Stimulated activated effector memory CD8-positive, alpha-beta T cell treated with anti-CD3 and anti-CD28 coated beads, Interleukin-12 subunit alpha, Interleukin-12 subunit beta, amount 100 ng/mL, for 72 hours (primary cell): ENCODE measurements at places on chromosomes 1 and 21.

- no peak for DNase-seq
Observed at GRCh38 chr1:23282957-23283356, 61.1 kb downstream of the HNRNPR start.

DNA sequence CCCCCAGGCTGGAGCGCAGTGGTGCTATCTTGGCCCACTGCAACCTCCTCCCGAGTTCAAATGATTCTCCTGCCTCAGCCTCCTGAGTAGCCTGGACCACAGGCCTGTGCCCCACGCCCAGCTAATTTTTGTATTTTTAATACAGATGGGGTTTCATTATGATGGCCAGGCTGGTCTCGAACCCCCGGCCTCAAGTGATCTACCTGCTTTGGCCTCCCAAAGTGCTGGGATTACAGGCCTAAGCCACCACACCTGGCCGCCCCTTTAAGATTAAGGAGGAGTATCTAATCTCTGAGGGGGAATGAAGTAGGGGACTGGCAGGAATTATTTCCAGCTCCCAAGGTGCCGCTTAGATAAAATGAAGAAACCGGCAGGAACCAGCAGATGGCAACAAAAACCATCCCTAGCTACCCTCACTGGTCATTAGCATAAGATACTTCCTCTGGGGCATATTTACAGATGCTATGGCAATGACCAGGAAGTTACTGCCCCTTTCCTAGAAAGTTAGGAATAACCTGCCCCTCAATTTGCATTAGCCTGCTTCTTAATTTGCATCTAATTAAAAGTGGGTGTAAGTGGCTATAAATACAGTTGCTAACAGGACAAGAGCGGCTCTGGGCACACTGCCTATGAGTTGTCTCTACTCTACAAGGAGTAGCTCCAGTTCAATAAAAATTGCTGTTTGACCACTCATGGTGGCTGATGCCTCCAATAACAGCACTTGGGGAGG is 7.1 kb upstream of the NSUN4 start:
- DNase-seq: no peak

DNA sequence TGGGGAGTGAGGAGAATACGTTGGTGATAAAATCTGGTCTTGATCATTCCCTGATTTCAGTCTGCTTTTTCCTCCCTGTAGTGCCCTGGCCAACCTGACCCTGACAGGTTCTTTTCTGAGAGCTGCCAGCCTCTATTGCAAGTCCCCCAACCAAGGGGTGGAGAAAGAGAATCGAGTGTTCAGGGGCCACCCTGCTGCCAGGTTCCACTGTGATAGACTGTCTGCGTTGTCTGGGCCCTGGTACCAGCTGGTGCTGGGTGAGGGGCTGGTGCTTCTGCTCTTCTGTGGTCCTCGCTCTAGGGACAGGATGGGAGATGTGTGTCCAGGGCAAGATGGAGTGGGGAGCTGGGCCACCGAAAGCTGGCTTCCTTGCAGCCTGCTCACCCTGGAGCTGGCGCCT is 214.6 kb downstream of the CAMTA1 start:
- DNase-seq: no peak

GRCh38 chr1:208834381-208835096 is 590.4 kb upstream of the PLXNA2 start:
- DNase-seq: no peak

GRCh38 chr1:47676311-47677054 is 238.6 kb downstream of the FOXD2 start:
- no peak for DNase-seq

DNA sequence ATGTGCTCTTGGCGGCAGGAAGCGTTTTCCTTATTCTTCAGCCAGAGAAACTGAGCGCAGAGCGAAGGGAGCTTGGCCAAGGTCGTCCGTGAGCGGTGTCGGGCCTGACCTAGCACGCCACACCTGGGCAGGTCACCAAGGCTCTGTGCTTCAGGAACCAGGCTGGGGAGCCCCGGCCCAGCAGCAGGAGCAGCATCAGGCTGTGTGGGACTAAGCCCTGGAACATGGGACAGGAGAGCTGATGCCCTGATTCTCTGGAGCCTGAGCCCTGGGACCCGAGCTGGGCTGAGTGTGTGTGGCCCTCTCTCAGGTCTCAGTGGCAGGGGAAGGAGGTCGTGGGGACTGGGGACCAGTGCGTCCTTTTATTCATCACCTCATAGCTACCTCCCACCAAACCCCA is 65.2 kb upstream of the ABCG1 start:
- DNase-seq: no peak

GRCh38 chr21:35578347-35578782 is 482.0 kb downstream of the SETD4 start:
- DNase-seq: no peak
